CD8-positive, alpha-beta T cell (primary cell): ENCODE measurements at places on chromosomes 6 and 20. TPM values are rescaled to one million over a fixed set of nuclear protein-coding genes. Genes with fewer than 3 reads are reported as not detected.

DNA sequence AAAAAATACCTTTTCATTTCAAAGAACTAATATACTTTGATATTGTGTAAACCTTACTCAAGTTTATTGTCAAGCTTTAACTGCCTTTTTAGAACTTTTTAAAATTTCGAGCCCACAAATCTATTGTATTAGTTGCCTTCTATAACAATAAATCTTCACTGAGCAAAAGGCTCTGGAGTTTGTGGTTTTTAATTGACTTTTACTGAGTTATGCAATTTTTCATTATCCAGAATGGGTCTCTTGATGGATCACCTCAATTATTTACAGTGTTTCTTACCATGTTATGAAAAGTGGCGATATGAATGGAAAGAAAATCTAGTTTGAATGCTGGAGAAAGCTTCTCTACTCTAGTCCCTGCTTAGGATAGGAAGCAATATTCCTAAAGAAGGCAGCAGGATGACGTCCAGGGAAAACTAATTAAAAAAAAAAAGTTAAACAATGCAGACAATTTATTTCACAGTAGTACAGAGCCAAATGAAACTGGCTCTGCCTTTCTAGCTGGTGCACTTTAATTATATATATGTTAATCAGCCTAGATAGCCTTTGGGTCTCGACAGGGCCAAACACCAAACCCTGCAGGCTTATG is 5.0 kb downstream of the ID4 start:
- no peak for DNase-seq

- no peak for DNase-seq
These were observed 36.0 kb upstream of the MTRF1L start for GRCh38 chr6:153038378-153039057.

Gene GTSF1L
- not detected for total RNA-seq

DNA sequence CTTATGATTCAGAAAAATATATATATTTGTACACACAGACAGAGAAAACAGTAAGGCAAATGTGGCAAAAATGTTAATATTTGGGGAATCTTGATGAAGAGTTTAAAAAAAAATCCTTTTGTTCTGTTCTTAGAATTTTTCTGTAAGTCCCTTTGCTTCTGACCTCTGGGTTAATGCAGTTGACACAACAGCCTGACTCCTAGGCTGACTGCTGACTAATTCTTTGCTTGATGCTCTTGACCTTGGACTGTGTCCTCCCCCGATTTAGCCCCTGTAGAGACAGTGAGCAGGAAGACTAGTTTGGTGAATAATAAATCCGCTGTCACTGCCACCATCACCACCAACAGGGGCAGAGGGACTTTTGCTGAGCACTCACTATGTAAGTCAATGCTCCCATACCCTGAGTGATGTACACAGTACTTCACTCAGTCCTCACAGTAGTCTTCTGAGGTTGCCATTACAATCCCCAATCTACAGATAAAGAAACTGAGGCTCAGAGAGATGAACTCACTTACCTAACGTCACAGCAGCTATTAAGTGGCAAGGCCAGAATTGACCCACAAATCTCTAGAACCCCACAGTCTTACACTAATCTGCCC is 71.7 kb downstream of the SNX5 start:
- no peak for DNase-seq

- DNase-seq: no peak
These were observed 23.5 kb upstream of the NOTCH4 start for GRCh38 chr6:32247401-32247800.

DNA sequence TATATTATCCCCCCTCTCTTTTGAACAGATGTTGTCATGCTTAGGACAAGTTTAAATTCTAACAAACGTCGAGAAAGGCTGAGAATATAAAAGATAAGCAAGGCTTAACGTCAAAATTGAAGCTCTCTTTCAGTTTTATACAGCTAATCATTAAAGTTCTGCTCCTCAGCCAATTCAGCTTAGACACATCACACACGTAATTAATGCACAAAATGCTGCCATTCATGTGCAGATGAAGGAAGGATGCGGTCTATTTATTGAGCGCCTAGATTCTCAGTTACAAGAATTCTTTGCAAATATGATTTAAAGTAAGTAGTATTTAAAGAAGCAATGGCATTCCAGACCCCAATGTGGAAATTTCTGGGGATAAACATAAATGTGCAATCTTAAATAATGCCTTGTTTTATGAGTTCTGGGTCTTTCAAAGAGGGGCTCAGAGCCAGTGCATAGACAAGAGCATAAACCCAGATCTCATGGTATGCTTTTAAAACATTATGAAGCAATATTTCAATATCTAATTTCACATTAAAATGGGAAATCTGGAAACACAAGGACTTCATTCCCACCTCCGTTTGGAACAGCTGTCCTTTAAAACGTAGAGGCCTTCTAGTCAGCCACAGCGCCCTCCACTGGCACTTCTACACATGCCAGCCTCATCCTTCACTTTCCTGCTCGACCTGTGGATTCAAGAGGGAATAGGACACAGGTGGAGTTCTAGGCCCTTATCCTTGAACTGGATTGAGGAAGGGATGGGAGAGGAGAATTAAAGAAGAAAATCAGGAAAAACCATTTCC is 85.8 kb downstream of the LYRM4 start:
- no peak for DNase-seq

Gene SLC13A3
- total RNA-seq: 0.14 TPM

Gene GLP1R
- total RNA-seq: not detected

Gene CHMP4B
- 56.1 TPM for total RNA-seq

DNA sequence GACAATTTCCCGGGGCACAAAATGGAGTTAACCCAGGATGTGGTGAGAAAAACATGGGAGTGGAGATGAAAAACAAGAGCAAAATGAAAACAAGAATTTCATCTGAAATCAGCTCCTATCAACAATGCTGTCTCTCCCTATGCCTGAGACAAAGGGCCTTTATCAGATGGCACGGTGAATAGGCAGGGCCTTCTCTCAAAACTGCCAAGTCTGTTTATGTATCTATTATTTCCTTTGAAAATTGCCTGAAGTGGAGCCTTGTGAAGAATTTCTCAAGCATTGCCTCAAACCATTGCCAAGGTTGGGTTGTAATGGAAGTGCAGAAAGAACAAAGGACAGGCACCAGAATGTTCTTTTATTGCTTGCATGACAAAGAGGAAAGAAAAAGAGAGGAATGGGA is 74.7 kb downstream of the BTBD3 start:
- DNase-seq: no peak

DNA sequence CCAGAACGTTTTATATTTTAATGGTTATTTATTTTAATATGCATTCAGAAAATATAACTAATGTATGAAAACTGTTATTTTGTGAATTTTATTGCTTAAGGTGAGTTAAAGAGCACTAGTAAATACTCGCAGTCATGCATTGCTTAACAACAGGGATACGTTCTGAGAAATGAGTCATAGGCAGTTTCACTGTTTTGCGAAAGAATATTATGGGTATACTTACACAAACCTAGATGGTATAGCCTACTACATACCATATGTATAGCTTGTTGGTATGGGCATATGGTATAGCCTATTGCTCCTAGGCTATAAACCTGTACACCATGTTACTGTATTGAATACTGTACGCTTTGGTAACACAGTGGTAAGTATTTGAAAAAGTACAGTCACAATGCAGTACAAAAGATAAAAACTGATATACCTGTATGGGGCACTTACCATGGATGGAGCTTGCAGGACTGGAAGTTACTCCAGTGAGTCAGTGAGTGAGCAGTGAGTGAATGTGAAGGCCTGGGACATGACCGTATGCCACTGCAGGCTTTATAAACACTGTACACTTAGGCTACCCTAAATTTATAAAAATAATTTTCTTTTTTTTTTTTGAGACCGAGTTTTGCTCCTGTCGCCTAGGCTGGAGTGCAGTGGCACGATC is 38.5 kb downstream of the ARFGEF2 start:
- no peak for DNase-seq

Gene PHACTR1
- total RNA-seq: 2.2 TPM

DNA sequence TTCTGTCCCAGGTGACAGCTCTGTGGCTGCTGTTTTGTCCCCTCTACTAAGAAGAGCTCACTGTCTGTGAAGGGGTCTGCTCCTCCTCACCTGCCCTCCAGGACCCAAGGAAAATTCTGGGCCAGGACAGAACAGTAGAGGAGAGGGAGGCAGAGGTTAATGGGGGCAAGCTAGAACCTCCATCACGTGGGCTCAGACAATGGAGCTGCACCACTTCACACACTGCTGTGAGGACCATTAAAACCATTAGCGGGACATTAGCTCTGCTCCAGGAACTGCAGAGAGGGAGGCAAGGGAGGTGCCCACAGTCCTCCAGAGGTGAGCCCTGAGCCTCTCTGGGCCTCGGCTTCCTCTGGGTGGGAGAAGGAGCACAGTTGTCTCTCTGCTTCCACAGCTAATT is 78.4 kb downstream of the NOL4L start:
- DNase-seq: no peak

GRCh38 chr6:157995458-157995857 is 13.8 kb downstream of the SYNJ2 start:
- no peak for DNase-seq

DNA sequence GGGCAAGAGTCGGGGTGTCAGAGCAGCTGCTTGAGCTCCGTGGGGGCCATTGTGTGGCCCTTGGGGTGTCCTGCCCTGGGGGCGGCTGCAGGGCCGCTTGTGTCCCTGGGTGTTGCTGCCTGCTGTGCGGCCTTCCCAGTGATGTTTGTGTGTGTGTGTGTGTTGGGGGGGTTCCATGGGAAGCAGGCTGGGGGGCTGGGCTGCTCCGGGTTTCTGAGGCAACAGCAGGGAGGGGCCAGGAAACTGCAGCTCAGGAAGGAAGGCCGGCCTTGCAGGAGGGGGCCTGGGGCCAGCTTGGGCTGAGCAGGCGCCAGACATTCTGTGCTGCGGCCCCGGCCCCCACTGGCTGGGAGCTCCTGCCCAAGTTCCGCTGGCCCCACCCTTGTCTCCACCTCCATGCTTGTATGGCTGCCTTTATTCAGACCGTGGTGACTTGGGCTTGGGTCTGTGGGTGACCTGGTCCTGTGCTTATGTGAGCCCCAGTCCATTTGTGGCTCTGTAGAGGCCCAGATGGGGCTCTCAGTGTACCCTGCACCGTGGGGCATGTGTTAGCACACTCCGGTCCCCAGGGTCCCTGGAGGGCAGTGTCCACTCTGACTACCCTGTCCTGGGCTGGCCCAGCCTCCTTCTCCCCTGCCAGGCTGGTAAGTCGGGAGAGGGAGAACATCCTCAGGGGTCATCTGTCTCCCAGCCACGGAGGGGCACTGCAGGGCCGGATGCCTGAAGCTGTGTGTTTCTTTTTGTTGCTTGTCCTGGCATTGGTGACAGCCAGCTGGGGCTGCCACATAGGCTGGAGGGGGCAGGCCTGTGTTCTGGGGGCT is 4.6 kb upstream of the SOX18 start:
- DNase-seq: no peak

GRCh38 chr6:116030770-116031169 is 29.9 kb downstream of the FRK start:
- no peak for DNase-seq

Gene FYN
- 483 TPM for total RNA-seq

DNA sequence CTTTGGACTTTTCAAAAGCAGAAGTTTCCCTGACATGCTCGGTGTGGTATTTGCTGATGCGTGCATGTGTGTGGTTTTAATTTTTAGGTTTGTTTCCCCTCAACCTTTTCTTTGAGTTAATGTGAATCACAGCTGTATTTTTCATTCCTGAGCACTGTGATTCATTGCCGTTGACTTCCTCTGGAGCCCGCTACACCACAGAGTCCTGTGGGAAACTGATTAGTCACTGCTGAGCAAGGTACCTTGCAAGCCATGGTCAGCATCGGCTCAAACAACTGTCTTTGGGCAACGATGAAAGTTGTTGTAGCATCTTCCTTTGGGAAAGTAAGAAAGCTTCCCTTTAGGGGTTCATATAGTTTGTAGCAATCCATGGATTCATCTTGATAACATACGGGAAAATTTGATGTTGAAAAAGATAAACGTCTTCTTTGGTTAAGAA is 57.5 kb downstream of the RIN2 start:
- DNase-seq: no peak

DNA sequence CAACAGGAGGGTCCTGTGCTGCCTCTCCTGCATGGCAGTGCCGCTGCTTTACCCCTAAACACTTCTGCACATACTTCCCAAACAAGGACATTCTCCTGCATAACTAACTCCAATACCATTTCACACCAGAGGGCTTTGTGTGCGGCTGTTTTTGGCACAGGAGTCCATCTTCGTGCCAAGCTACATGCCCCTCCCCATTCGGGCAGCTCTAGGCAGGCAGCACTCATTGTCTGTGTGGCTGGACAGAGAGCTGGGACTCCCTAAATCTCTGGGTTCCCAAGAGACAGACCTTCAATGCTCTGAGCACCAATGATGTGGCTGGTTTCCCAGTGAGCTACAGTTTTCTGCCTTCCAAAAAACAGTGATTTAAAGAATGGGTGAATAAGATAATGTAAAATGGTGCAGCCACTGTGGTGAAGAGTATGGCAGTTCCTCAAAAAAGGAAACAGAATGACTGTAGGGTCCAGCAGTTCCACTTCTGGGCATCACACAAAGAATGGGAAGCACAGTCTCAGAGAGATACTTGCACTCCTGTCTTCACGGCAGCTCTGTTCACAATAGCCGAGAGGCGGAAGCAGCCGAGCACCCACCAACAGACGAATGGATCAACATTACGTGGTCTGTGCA is 80.3 kb upstream of the DUSP22 start:
- DNase-seq: no peak

- DNase-seq: no peak
These were observed 52.8 kb downstream of the TOMM6 start for GRCh38 chr6:41840326-41840725.

DNA sequence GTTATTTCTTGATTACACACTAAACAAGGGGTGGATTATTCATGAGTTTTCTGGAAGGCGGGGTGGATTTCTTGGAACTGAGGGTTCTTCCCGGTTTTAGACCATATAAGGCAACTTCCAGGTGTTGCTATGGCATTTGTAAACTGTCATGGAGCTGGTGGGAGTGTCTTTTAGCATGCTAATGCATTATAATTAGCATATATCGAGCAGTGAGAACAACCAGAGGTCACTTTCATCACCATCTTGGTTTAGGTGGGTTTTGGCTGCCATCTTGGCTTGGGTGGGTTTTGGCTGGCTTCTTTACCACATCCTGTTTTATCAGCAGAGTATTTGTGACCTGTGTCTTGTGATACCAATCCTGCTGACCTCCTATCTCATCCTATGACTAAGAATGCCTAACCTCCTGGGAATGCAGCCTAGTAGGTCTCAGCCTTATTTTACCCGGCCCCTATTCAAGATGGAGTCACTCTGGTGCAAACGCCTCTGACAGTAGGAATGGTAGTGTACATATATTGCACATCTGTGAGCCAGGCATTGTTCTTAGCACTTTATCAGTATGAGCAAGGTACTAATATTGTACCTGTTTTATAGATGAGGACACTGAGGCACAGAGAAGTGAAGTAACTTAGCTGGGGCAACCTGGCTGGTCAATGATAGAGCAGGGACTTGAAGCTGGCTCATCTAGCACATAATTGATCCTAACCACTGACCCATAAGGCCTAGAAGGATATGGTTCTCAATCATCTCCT is 203.7 kb downstream of the NFATC2 start:
- no peak for DNase-seq

- no peak for DNase-seq
These were observed 73.0 kb upstream of the NHSL1 start for GRCh38 chr6:138572167-138572875.
